ENCODE measurements at places on chromosomes 3 and 15. TPM values are rescaled to one million over a fixed set of nuclear protein-coding genes. Genes with fewer than 3 reads are reported as not detected.

CORO2B gene
- total RNA-seq: 4.1 TPM

GPR176 gene
- total RNA-seq: 11.4 TPM

COL6A5 gene
- not detected for total RNA-seq

SLC22A14 gene
- total RNA-seq: 0.07 TPM

TRIM42 gene
- total RNA-seq: not detected

RASGRP1 gene
- total RNA-seq: 0.28 TPM

LIPC gene
- total RNA-seq: 0.09 TPM

SOX2 gene
- 0.45 TPM for total RNA-seq

CAMKV gene
- 0.21 TPM for total RNA-seq

KCTD6 gene
- 6.2 TPM for total RNA-seq

AGTR1 gene
- 0.72 TPM for total RNA-seq

MST1R gene
- total RNA-seq: 8.3 TPM

NTRK3 gene
- 26.3 TPM for total RNA-seq

ARGFX gene
- total RNA-seq: not detected

ISLR2 gene
- total RNA-seq: 0.11 TPM

ROBO2 gene
- not detected for total RNA-seq

GABRA5 gene
- 102 TPM for total RNA-seq

PRSS50 gene
- total RNA-seq: not detected

ESYT3 gene
- 1.2 TPM for total RNA-seq

HRG gene
- not detected for total RNA-seq

TMEM108 gene
- not detected for total RNA-seq

ATP13A5 gene
- total RNA-seq: not detected

SAMMSON gene
- total RNA-seq: not detected

TF gene
- total RNA-seq: 0.57 TPM

FOXL2 gene
- 2.6 TPM for total RNA-seq

HEG1 gene
- 11.3 TPM for total RNA-seq

ARL6IP5 gene
- total RNA-seq: 88.8 TPM

ITGB5 gene
- 419 TPM for total RNA-seq

SIDT1 gene
- total RNA-seq: 0.63 TPM

MASP1 gene
- not detected for total RNA-seq
